T-helper 17 cell (primary cell): ENCODE measurements at places on chromosomes 12 and 14.

- DNase-seq, result no peak
Measured at GRCh38 chr12:89918172-89918846, 209.7 kb upstream of the ATP2B1 start.

DNA sequence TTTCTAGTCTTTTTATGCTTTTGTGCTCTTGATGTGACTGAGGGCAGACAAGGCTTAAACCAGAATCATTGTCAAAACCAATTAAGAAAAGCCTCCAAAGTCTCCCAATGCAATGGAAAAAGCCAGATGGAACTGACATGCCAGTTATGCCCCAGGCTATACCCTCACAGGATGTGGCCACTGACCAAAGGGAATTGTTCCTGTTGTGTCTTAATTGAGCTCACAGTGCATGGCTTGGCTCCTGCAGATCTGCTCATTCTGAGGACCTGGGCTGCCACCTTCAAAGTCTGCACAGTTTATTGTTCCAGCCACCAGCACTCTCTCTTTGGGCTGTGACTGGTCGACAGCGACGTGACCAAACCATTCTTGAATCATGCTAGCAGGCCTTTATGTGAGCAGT is 17.1 kb upstream of the BICD1 start:
- no peak for DNase-seq

GRCh38 chr12:4282103-4282891 is 8.7 kb downstream of the CCND2 start:
- no peak for DNase-seq

GRCh38 chr12:82619644-82620043 is 67.1 kb upstream of the TMTC2 start:
- no peak for DNase-seq

DNA sequence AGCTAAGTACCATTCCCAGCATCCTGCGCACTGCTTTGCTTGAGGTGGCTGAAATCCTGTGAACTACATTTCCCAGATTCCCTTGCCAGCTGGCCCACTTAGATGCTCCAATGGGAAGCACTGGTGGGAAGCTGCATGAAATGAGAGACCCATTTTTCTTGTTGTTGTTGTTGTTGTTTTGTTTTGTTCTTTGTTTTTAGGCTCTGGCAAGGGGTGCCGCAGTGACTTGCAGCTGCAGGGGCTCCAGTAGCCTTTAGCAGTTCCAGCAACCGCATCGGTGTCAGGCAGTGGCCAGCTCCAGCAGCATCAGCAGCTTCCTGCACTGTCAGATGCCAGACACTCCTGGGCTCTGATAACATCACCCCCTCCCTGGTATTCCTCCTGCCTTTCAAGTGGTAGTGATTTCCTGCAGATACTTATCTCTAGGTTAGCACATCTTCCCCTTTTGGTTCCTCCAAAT is 8.8 kb upstream of the EGLN3 start:
- DNase-seq, result no peak

GRCh38 chr12:49089821-49090773 is 4.5 kb downstream of the DHH start:
- DNase-seq, result no peak

GRCh38 chr12:20631711-20632110 is 63.4 kb upstream of the SLCO1C1 start:
- DNase-seq, result no peak

DNA sequence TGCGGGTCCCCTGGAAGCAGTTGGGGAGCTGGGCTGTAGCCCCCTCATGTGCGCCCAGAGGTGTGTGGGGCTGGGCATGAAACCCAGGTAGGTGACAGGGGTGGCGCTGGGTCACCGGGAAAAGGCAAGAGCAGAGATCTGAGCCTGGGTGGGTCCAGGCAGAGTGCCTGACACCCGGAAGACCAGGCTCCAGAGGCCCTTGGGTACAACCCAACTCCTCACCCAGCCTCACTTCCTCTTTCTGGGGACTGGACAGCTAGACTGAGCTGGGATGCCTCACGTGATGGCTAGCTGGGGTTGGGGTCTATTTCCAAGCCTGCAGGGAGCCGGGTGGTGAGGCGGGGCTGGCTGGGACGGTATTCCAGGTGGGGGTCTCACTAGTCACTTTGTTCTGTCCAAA is 16.3 kb upstream of the CYP46A1 start:
- no peak for DNase-seq

DNA sequence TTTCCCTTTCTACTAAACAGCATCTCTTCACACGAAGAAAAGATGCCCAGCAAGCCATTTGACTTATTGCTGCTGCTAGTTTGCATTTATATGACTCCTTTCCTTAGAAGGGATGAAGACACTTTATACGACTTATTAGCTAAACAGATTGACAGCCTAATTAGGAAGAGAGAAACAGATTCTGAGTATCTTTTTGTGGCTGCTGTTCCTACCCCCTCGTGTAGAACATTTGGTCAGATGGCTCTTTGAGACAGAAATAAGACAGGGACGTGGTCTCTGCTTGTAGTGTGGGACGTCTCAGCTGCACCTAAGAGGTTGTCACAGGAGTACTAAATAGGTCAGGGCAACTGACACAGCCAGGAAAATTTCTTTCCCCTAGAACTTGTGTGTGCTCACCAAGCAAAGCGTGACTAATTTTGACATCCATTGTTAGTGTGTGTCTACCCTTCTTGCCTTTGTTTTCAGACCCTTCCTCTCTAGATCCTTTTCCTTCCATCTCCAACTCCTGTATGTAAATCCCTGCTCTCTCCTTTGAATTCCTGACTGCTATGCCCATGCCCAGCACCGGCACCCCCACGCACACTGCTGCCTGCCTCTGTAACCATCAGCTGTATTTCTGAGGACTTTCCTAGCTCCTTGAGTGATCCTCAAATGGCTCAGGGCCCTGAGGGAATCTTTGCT is 83.2 kb downstream of the DAD1 start:
- no peak for DNase-seq

DNA sequence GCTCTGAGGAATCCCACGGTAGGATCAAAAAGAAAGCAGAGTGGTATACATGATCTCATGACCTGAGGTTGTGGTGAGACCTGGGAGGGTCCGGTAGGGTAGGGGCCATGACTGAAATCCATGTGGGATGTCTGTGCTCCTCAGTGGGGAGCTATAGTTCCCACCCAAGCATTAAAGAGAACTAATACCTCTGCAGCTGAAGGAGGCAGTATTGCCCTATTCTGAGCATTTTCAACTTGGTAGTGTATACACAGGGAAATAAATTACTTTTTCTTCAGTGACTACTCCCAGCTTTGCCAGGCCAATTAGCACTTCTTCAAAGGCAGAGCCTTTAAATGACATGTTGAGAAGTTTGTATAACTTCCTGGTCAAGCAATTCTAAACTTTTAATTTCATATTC is 613.8 kb downstream of the KCNH5 start:
- no peak for DNase-seq

DNA sequence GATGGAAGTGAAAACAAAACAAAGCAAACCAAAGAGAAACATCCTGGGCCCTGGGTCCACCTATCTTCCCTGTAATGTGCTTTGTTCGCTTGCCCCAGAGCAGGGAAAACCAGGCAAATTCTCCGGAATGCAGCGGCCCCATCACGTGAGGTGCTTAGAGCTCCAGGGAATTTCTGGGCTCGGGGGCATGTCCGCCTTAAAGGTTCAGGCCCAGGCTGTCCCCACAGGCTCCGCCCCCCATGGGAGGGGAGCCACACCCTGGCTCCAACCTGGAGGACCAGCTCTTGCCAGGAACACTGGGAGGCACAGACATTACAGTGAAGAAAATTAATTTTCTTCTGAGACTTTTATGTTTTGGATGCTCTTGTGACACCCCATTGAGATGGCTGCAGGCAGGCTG is 69.9 kb downstream of the RBM19 start:
- DNase-seq, result no peak

- no peak for DNase-seq
Measured at GRCh38 chr12:31491841-31492598, 98.9 kb downstream of the DENND5B start.

DNA sequence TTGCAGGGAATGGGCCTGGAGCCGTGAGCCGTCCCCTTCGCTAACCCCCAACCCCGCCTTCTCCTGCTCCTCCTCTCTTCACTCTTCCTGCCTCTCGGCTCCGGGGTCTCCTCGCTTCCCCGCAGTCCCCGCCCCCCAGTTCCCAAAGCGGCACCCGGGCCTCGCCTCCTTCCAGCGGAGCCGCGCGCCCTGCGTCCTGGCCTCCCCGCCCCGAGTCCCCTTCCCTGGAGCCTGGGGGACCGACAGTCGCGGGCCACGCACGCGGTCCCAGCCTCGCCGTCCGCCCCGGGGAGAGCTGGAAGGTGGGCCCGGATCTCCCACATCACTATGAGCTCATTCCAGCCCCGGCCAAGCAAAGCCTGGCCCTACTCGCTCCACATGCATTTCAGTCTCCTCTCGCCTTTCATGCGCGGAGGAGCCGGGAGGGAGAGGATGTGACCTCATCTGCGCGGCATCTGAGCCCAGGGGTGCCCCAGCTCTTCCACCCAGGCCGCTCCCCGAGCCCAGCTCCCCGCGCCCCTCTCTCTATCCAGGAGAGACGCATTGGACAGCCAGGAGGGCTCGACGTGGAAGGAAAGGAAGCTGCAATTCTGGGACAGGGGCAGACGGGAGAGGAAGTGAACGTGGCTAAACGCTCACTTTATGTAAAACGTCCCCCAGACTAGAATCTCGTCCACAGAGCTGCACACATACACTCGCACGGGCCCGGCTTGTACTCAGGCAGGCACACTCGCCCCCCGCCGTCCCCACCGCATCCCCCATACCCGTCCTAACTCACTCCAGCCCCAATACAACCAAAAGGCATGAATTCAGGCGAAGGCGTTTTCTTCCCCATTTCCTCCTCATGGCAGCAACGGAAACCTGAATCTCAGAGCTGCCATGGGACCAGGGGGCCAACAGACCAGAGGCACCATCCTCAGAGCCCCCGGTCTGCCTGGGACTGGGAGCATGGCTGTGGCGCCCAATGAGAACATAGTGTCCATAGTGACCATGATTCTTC is 108.7 kb upstream of the CCND2 start:
- peak; percentile 28 for DNase-seq

DNA sequence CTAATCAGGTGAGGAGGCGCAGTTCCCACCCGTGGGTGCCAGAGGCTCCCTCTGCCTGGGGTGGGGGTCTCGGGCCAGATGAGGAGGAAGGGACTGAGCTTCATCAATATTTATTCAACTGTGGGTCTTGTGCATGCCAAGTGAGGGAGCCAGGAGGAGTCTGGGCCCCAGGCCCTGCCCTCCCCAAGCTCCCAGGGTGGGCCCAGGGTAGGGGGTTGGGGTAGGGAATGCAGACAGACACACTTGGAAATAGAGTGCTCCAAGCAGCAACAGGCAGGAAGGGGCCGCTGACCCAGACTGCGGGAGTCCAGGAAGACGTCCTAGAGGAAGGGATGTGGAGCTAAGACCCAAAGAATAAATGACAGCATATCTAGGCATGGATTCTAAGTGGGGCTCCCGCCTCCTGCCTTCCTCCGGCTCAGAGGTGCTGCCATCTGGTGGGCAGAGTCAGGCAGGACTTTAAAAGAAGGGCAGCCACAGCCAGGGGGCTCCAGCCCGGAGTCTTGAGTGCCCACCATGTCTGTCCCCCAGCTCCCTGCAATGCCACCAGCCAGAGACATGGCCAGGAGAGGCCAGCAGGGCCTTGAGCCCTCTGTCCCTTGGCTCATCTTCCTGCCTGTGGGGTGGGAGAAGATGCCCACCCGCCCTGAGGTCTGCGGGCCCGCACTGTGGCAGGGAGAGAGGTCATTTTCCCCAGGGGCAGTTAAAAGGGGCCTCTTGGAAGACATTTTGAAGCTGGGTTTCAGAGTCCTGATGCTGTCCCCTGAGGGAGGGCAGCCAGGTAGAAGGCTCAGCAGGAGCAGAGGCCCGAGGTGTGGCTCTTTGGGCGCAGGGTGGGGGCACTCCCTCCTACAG is 70.1 kb downstream of the PHETA1 start:
- DNase-seq, result no peak

GRCh38 chr14:37270629-37271028 is 72.9 kb downstream of the MIPOL1 start:
- DNase-seq, result no peak

- DNase-seq, result no peak
Measured at GRCh38 chr14:100336618-100337530, 13.7 kb downstream of the SLC25A47 start.

GRCh38 chr12:10718279-10718821 is 4.8 kb downstream of the YBX3 start:
- no peak for DNase-seq

GRCh38 chr12:108482717-108483212 is 32.3 kb upstream of the FICD start:
- DNase-seq, result no peak

- no peak for DNase-seq
Measured at GRCh38 chr12:100959481-100959880, 164.9 kb downstream of the ANO4 start.

DNA sequence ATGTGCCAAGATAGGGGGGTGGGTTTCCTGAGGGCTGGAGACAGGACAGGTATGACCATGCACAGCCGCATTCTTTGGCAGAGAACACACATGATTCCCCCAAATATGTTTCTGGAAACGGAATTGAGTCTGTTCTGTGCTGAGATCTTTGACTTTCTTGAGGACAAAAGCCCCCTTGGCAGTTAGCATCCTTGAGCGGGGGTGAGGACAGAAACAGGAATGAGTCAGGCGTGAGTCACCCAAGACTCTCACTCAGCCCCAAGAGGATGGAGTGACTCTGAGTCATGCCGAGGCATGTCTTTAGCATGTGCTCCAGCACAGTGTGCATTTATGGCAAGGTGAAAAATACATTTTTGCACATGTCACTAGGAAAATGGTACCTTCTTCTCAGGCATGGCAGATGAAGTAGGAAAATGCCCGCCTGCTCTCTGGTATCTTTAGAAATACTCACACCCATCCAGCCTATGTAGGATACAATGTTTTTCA is 52.1 kb downstream of the DAD1 start:
- peak; percentile 45 for DNase-seq

- no peak for DNase-seq
Measured at GRCh38 chr12:31002999-31003398, 70.7 kb upstream of the DDX11 start.

- DNase-seq, result no peak
Measured at GRCh38 chr12:20508962-20509361, 140.6 kb downstream of the PDE3A start.

GRCh38 chr12:32367381-32367780 is 32.0 kb upstream of the FGD4 start:
- no peak for DNase-seq

GRCh38 chr12:52862023-52862422 is 13.2 kb upstream of the KRT78 start:
- no peak for DNase-seq

GRCh38 chr12:12582895-12583303 is 20.2 kb upstream of the DUSP16 start:
- DNase-seq, result no peak

DNA sequence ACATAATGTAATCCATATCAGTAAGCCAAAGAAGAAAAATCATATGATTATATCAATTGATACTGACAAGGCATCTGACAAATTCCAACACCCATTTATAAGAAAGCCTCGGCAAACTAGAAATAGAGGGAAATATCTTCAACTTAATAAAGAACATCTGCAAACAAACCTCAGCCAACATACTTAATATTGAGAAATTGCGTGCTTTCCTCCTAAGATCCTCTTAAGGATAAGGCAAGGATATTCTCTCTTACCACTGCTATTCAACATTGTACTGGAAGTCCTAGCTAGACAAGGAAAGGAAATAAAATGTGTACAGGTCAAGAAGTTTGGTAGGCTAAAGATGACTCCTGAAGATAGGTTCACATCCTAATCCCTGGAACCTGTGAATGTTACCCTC is 115.9 kb downstream of the DERA start:
- no peak for DNase-seq

- DNase-seq, result no peak
Measured at GRCh38 chr14:67710209-67710608, 8.5 kb downstream of the RDH12 start.

- DNase-seq, result no peak
Measured at GRCh38 chr12:8993827-8994226, 4.5 kb downstream of the KLRG1 start.
